ENCODE measurements at places on chromosomes 13 and 19.

GRCh38 chr13:39201180-39201579, 162.9 kb downstream of the NHLRC3 start:
- peak; percentile 7 for DNase-seq

DNA sequence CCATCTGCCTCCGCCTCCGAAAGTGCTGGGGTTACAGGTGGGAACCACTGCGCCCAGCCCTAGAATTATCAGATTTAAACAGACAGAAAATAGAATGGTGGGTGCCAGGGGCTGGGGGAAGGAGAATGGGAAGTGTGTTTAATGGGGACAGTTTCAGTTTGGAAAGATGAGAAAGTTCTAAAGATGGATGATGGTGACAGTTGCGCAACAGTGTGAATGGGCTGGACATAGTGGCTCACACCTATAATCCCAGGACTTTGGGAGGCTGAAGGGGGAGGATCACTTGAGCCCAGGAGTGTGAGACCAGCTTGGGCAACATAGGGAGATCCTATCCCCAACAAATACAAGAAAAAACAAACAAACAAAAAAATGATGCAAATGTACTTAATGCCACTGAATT, 15.9 kb downstream of the KANK2 start:
- DNase-seq, result no peak

DNA sequence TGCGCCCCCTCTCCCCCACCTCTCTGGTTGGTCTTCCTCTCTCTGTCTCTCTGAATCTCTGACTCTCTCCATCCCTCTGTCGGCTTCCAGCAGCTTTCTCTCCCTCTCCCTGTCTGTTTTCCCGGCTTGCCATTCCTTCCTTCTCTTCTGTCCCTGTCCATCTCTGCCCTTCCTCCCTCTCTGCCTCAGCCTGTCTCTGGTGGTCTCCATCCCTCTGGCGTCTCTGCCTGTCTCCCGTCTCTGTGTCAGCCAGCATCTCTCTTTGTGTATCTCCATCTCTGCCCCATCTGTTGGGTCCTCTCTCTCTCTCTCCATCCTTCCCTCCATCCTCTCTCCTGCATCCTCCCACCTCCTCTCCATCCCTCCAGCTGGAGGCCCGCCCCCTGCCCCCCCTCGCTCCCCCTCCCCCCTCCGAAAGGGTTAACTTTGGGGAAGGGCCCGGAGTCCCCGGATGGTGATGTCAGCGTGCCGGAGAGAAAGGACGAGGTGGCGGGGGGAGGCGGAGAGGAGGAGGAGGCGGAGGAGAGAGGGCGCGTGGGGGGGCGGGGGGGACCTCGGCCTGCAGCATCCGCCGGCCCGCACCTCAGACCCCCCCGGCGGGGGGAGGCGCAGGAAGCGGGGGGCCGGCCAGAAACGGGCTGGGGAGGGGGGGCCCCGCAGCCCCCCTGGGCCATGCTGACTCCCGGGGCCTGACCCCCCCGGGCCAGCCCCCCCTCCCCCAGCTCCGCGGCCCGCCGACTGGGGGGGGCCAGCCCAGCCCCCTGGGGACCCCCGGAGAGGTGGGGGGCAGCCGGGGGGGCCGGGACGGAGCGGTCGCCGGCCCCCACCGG, at the start of gene BRSK1:
Gene BRSK1 (plus strand): TSS at position 450 of the 830 bp plus-strand sequence. CDS start 446 bp downstream, outside the sequence.
- peak; percentile 77 for DNase-seq

DNA sequence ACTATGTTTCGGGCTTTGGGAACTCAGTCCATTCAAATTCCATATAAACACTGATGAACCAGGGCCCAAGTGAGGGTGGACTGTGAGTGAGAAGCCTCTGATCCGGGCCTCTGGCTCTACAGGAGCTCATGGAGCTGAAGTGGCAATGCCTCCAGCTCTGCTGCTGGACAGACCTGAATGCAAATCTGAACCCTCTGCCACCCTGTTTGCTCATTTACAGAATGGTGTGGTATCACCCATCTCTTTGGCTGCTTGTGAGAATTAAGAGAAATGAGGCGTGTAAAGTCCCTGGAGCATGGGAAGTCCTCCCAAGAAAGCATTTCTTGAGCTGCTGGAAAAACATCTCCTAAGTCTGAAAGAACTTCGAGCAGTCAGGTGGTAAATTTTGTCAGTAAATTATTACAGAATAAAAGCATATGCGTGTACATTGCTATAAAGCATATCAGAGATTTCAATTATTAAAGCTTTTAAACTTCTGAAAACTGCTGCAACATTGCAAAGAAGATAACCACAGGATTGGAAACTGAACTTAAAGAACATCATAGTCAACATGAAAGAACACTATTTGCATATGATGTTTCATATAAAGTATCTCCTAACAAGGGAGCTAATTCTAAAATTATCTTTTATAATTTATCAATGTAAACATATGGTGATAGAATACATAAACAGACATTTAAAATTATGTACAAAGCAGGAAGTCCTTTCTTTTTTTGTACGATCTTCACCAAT, 369.0 kb downstream of the UQCRFS1 start:
- DNase-seq, result no peak

GRCh38 chr13:81637457-81637856, 1296.5 kb upstream of the SPRY2 start:
- no peak for DNase-seq

GRCh38 chr19:47752440-47753211, 7.3 kb downstream of the NOP53 start:
- no peak for DNase-seq

- DNase-seq, result no peak
Observed at GRCh38 chr13:51997641-51998330, 13.5 kb downstream of the ATP7B start.

DNA sequence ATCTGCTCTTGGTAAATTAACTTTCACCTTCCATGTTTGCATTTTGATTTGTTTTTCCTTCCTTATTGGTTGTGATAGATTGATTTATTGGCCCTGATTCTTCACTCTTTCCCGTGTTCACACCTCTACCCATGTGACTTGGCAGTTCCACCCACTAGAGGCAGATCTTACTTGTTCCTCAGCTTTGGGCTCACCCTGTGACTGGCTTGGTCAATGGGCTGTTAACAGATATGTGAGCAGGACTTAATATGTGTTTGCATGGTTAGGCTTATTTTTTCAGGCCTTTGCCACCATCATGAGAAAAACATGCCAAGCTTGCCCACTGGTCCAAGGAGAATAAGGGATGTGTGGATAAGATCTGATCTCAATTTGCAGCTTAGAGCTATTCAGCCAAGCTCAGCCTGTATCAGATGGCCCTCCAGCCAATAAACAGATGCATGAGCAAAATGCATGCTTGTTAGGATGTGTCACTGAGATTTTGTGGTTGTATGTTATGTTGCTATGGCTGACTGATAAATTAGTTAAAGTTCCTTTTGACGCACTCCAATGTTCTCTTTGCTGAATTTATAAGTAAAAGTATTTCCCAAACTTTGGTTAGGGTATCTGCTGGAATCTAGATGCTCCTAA, 48.0 kb downstream of the RGCC start:
- peak; percentile 92 for DNase-seq

DNA sequence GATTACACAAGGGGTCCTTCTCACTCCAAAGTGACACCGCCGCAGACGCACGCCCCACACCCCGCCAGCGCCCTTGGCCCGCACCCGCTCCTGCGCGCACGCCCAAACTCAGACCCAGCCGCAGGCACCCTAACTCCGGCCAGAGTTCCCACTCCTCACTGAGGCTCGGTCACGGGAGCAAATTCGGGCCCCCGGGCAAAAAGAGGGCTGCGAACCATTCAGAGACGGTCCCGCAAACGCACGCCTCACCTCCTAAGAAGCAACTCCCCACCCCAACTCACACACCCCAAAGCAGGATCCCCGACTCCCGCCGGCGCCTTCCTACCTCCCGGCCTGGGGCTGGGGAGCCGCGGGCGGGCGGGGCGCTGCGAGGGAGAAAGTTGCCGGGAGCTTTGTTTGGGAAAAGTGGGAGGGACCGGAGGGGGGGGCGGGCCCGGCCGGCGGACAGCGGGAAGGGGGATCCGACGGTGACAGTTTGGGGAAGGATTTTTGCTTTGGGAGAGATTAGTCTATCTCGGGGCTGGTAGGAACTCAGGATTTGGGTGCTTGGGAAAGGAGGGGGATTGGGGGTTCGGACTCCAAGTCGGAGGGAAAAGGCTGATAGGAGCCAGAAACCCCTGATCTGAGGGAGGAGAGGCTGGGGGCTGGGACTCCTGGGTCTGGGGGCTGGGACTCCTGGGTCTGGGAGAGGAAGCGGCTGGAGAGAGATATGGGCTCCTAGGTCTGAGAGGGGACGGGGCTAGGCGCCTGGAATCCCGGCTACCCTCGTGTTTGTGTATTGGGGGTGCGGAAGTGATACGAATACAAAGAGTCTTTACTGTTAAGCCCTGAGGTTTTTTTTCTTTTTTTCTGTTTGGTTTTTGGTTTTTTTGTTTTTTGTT, at the start of gene TEAD2:
Gene TEAD2 (minus strand): TSS at position 369 of the 881 bp plus-strand sequence. CDS start 2,341 bp downstream, outside the sequence.
- peak; percentile 78 for DNase-seq

DNA sequence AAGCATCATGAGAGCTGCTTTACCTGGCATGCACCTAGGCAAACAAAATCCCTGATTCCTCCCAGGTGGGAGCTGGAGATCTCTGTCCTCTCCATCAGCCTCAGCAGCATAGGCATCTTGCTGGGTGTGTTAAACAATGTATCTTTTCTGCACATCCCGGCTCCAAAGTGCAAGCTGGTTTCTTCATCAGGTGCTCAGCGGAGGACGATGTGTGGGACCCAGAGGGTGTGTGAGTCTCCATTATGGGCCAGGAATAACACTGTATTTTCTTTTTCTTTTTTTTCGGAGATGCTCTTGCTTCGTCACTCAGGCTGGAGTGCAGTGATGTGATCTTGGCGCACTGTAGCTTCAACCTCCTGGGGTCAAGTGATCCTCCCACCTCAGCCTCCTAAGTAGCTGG, 9.9 kb downstream of the CNFN start:
- DNase-seq, result no peak

GRCh38 chr13:49690995-49691784, at the start of gene EBPL:
EBPL (minus strand) TSS chr13:49691486; CDS start chr13:49691424, 62 bp downstream.
- DNase-seq, result peak; percentile 90

DNA sequence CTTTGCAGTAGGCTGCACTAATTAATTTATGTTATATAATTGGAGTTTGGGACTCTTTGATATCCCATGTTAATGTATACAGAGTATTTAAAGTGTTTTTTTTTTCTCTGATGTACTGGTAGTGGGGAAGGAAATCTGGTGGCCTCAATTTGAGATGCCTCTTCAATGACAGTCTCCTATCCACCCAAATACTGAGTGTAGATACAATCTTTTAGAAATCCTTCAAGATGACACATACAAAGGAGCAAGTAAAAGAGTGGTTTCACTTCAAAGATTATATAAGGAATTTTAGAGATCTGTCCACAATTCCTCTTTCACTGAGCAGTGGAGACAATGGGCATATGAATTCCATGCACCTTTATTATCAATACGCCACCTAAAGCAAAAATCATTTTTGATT, 15.1 kb downstream of the NALCN start:
- DNase-seq, result no peak

- no peak for DNase-seq
Observed at GRCh38 chr19:13097463-13098258, 5.0 kb downstream of the LYL1 start.

- DNase-seq, result no peak
Observed at GRCh38 chr19:772730-773436, 22.0 kb downstream of the MISP start.

DNA sequence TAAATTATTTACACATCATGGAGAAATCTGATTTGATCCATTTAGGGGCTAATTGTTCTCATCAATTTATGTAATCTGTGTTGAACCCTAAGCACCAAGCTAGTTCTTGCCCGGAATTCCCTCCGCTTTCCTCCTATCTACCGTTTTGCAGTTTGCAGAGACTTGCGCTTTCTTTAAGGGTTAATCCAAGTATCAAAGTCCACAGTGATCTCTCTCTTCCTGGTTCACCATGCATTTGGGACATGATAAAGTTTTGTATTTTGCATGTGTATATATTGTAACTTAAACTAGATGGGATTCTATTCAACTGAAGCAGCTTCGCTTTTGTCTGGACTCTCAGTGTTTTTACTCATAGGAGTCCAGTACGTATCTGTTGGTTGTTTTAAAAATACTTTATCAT, 13.8 kb upstream of the KLF5 start:
- DNase-seq, result no peak

- no peak for DNase-seq
Observed at GRCh38 chr13:98626298-98626935, 49.5 kb upstream of the STK24 start.

- no peak for DNase-seq
Observed at GRCh38 chr13:48618937-48619336, 34.8 kb upstream of the CYSLTR2 start.

GRCh38 chr13:51959773-51960172, 51.5 kb downstream of the ATP7B start:
- DNase-seq, result no peak

DNA sequence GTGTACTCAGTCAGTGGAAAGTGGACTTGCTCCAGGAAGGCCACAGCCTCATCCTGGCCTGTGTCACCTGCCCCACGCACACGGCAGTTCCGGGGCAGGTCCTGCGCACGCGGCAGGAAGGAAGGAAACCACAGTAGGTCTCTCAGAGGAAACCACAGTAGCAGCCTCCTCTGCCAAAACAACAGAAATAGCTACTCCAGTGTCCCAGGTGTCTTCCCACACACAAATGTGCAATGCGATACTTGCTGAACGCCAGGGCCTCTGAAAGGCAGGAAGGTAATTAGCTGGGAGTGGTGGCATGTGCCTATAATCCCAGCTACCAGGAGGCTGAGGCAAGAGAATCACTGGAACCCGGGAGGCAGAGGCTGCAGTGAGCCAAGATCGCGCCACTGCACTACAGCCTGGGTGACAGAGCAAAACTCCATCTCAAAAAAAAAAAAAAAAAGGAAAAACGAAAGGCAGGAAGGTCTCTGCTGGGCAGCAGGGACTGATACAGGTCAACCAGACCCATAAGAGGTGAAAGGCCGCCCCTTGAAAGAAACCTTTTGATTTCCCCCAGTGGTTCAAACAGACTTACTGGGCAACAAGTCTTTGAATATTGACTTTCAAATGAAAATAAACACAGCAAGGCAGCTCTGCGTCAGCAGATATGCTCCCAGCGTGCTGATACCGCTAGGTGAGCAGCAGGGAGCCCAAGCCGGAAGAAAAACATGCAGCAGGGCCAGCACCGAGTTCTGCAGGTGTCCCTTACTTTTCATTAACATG, 49.5 kb downstream of the CRYL1 start:
- DNase-seq, result no peak

GRCh38 chr19:11752244-11752736, 13.5 kb upstream of the ZNF823 start:
- no peak for DNase-seq

DNA sequence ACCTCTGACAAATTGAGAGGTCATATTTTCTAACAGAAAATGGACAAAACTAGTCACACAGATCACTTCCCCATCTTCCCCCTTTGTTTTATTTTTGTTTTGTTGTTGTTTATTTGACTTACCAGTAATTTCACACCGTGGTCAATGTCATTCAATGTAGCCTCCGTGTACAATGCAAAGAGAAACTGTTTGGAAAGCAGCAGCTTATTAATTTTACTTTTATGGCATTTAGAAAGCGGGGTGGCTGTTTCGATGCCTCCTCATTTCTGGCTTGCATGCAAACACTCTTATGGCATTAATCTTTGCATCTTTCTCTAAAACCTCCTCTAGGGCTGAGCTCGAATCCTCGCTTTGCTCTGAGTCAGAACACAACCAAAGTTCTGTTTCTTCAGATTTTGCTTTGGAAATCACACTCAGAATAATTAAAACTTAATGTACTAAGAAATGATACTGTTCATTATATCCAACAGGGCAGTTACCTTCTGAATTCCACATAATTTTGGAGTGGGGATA, 77.0 kb downstream of the ZNF536 start:
- no peak for DNase-seq

Measured in mesenchymal stem cell (in vitro differentiated cells and primary cell).